ENCODE measurements at places on chromosomes 7 and 10.
A peak's percentile ranks its signal among the peaks of the same experiment; 100 is the strongest.

- no peak overlapping the region for H3K27ac ChIP-seq
- no peak for DNase-seq
- no peaks in the 10 kb centered on the region for H3K36me3 ChIP-seq
- H3K4me3 ChIP-seq: no peak overlapping the region
These were observed 63.7 kb downstream of the PRSS58 start for GRCh38 chr7:142194201-142194600.

- H3K4me3 ChIP-seq: no peak overlapping the region
- H3K36me3 ChIP-seq: no peaks in the 10 kb centered on the region
- DNase-seq: peak; percentile 55
- no peak overlapping the region for H3K27ac ChIP-seq
These were observed 15.9 kb downstream of the CAMK2B start for GRCh38 chr7:44309271-44310091.

DNA sequence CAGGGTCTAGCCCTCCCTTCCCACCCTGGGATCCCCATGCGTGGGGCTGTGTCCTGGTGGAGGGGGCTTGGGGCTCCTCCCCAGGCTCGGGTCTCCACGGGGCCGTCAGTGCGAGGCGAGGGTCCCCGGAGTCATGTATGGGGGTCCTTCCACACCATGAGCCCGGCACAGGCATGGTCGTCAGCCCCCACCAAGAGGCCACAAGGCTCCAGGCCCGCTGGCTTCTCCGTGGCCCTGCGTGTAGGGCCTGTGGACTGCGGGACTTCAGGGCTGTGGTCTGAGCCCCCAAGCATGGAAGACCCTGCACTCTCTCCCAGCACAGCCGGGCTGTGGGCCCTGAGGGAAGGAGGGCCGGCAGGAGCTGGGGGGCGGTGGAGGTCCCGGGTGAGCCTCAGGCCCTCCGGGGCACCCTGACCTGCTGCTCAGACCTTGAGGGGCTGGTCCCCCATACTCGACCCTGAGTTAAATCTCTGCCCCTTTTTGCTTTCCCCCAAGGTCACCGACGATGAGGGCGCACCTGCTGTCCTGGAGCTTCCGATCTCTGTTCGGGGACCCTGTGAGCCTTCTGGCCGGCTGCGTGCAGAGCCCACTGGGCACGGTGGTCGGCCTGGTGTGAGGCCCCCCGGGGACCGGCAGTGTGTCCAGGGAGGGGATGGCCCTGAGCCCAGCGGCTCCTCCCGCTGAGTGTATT lies 19.7 kb downstream of the PWWP2B start:
- DNase-seq: no peak
- H3K4me3 ChIP-seq: no peak overlapping the region
- H3K4me1 ChIP-seq: peaks cover 27% of the 10 kb centered on the region
- H3K27ac ChIP-seq: no peak overlapping the region
- H3K27me3 ChIP-seq: no peaks in the 10 kb centered on the region

GRCh38 chr7:22651534-22652243 lies 75.3 kb upstream of the IL6 start:
- no peak overlapping the region for H3K27ac ChIP-seq
- H3K4me3 ChIP-seq: no peak overlapping the region
- H3K4me1 ChIP-seq: peaks cover 10% of the 10 kb centered on the region
- H3K27me3 ChIP-seq: no peaks in the 10 kb centered on the region
- H3K36me3 ChIP-seq: no peaks in the 10 kb centered on the region

DNA sequence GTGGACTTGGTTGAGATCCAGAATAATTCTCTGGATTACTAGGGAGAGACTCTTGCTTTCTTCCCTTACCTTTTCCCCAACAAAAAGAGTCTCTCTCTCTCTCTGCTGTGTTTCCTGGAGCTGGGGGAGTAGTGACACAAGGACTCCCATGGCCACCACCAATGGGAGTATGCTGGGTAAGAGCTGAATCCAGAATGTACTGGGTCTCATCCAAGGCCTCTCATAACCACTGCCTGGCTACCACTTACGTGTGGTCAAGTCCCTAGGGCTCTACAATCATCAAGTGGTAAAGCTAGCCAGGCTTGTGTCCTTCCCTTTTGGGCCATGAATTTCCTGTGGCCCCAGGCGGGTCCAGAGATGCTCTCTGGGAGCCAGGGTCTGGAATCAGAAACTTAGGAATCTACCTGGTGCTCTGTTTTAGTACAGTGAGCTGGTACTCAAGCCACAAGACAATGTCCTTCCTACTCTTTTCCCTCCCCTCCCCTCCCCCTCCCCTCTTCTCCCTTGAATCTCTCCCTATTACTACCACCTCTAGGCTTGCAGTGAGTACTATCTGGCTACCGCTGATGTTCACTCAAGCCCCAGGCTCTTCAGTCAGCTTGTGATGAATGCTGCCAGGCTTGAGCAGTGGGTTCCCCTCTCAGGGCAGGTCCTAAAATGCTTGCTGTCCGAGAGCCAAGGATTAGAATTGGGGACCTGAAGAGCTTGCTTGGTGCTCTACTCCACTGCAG lies 196.6 kb downstream of the BBS9 start:
- H3K36me3 ChIP-seq: peaks cover 4% of the 10 kb centered on the region
- no peak overlapping the region for H3K4me3 ChIP-seq
- no peaks in the 10 kb centered on the region for H3K4me1 ChIP-seq
- no peaks in the 10 kb centered on the region for H3K27me3 ChIP-seq

GRCh38 chr7:104909096-104909495 lies 104.9 kb upstream of the KMT2E start:
- H3K4me3 ChIP-seq: no peak overlapping the region
- H3K27ac ChIP-seq: no peak overlapping the region
- no peak for DNase-seq
- no peaks in the 10 kb centered on the region for H3K27me3 ChIP-seq

DNA sequence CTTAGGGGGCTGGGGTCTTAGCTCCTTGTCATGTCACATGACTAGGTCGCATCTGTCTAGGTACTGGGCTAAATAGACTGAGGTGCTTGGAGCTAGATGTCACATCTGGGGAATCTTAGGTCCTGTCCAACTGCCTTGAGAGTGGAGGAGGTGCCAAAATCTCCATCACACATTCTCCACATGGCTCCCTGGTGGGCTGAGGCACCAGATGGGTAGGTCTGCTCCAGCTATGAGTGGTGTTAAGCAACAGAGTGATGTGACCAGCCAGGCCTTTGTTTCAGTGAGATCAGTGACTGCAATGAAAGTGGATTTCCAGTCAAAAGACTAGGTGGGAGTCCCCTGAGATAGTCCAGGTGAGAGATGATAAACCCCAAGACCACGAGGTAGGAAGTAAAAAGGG lies 251.8 kb downstream of the BMPER start:
- no peak overlapping the region for H3K27ac ChIP-seq
- H3K4me3 ChIP-seq: no peak overlapping the region
- no peak for DNase-seq

DNA sequence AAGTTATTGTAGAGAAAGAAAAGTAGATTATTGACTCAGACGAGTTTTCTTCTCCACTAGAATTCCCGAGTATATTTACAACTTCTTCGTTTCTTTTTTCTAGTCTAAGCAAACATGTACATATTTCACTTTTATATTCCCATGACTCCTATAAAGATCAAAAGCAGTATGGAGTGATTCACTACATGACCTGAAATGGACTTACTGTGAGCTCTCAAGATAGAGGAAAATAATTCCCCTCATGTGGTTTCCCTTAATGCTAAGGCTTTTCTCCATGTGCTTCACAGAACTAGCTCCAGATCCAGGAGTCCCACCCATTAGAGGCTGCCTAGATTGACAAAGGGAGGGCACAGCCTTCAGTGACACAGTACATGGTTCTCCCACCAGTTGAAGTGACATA lies 823.1 kb upstream of the LRRTM3 start:
- no peak overlapping the region for H3K27ac ChIP-seq
- H3K36me3 ChIP-seq: no peaks in the 10 kb centered on the region
- no peaks in the 10 kb centered on the region for H3K27me3 ChIP-seq
- H3K4me3 ChIP-seq: no peak overlapping the region
- no peak for DNase-seq

DNA sequence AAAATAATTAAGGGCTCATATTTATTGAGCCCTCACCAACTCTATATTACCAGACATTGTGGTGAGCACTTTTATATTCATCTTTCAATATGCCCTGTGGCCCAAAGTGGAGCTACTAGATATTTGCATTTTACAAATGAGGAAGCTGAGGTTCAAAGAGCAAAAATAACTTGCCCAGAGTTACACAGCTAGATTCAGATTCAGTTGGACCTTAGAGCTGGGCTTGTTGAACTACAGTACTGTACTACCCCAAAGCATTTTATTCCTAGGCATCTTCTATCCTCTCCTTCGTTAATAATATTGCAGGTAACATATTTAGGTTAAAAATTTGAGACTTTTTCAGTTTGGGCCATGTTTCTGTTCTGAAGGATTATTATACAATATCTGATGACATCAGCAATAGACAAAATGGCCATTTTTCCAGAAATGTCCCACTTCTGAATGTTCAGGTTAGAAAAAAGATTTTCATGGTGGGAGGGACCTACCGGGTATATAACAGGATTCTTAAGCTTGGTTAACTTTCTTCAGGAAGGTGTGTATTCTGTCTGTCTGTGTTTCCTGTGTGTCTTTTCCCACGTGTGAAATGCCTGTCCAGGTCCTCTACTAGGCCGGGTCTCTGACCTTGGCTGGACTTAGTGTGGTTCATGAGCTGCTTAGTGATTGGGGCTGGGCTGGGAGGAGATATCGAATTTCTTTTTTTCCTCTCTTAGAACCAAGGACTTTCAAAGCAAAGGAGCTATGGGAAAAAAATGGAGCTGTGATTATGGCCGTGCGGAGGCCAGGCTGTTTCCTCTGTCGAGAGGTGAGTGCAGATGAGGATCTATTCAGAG lies 13.6 kb downstream of the PRXL2A start:
- peaks cover 18% of the 10 kb centered on the region for H3K4me1 ChIP-seq
- no peaks in the 10 kb centered on the region for H3K27me3 ChIP-seq
- H3K4me3 ChIP-seq: no peak overlapping the region
- H3K36me3 ChIP-seq: peaks cover 22% of the 10 kb centered on the region

GRCh38 chr10:64733980-64734379 lies 1212.8 kb downstream of the REEP3 start:
- H3K27ac ChIP-seq: no peak overlapping the region
- peaks cover 15% of the 10 kb centered on the region for H3K4me1 ChIP-seq
- no peaks in the 10 kb centered on the region for H3K27me3 ChIP-seq
- H3K36me3 ChIP-seq: peaks cover 2% of the 10 kb centered on the region

- H3K27ac ChIP-seq: no peak overlapping the region
- no peak for DNase-seq
- no peaks in the 10 kb centered on the region for H3K36me3 ChIP-seq
- H3K4me1 ChIP-seq: no peaks in the 10 kb centered on the region
- no peaks in the 10 kb centered on the region for H3K27me3 ChIP-seq
These were observed 94.3 kb downstream of the IQUB start for GRCh38 chr7:123440101-123440548.

DNA sequence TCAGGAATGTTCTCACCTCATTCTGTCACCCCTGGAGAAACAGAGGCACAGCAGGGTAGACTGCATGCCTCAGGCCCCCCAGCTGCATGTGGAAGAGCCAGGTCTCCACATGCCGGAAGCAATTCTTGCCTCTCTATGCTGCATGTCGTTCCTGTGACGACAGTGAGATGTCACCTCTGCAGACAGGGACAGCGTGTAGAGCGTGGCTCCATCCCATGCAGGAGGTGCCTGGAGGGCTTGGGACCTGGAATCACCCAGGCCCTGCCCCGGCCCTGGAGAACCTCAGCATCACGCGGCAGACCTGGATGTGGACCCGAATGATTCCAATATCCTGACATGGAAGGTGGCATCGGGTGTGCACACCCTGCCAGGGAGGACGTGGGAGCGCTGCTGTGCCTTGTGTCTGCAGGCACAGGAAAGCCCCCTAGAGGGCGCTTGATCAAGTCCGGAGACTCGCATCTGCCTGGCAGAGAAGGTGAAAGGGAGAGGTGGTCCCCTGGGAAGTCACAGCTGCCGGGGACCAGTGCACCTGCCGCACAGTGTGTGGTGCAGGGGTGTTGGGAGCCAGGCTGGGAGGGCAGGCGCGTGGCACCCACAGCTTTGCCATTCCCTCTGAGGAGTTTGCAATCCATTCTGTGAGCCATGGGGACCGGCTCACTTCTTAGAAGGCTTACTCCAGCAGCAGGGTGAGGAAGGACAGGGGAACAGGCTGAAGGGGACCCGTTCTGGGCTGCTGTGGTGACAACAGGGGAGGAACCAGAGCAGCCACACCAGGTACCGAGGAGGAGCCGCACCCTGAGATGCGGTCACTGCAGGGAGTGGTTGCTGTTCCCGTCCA lies 45.3 kb upstream of the EN2 start:
- peak; percentile 65 for DNase-seq
- H3K27me3 ChIP-seq: peaks cover 68% of the 10 kb centered on the region
- peaks cover 8% of the 10 kb centered on the region for H3K4me1 ChIP-seq
- H3K36me3 ChIP-seq: no peaks in the 10 kb centered on the region
- H3K4me3 ChIP-seq: no peak overlapping the region

DNA sequence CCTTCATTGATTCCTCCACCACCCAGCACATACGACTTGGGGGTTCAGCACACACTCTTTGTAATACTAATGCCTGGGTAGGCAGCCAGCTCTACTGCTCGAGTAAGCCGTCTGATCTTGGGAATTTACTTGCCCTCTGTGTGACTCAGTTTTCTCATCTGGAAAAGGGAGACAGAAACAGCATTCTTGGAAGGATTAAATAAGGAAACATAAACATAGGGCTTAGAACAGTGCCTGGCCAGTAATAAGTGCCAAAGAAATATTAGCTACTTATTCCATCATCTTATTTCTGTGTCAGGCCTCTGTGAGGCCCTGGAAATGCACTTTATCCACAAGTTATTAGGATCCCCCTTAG lies 130.1 kb downstream of the TNS3 start:
- peaks cover 2% of the 10 kb centered on the region for H3K36me3 ChIP-seq
- DNase-seq: no peak
- no peaks in the 10 kb centered on the region for H3K27me3 ChIP-seq
- H3K4me1 ChIP-seq: peaks cover 56% of the 10 kb centered on the region
- no peak overlapping the region for H3K27ac ChIP-seq

- H3K4me3 ChIP-seq: no peak overlapping the region
- DNase-seq: no peak
- H3K27me3 ChIP-seq: no peaks in the 10 kb centered on the region
- no peak overlapping the region for H3K27ac ChIP-seq
- peaks cover 7% of the 10 kb centered on the region for H3K4me1 ChIP-seq
- no peaks in the 10 kb centered on the region for H3K36me3 ChIP-seq
These were observed 365.7 kb downstream of the GPR37 start for GRCh38 chr7:124399941-124400340.

DNA sequence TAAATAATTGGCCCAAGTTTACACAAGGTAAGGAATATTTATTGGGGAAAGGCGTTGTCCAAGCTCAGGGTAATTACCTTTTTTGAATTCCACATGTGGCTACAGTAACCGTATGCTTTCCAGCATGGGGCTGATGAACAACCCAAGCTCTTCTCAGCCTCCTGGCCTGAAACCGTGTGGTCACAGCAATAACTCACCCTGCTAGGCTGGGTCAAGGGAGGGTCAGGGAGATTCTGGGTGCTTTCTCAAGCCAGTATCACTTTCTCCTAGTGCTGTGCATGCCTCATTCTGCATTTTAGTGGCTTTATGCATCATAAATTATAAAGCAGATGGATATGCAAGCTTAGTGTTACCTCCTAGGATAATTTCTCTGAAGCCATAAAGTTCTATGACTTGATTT lies 273.9 kb downstream of the PAXIP1 start:
- H3K4me1 ChIP-seq: peaks cover 2% of the 10 kb centered on the region
- H3K27ac ChIP-seq: no peak overlapping the region
- no peak overlapping the region for H3K4me3 ChIP-seq
- DNase-seq: no peak

GRCh38 chr7:36430186-36430585 lies 40.5 kb downstream of the ANLN start:
- no peaks in the 10 kb centered on the region for H3K27me3 ChIP-seq
- no peak for DNase-seq
- no peak overlapping the region for H3K4me3 ChIP-seq
- peaks cover 25% of the 10 kb centered on the region for H3K36me3 ChIP-seq
- no peak overlapping the region for H3K27ac ChIP-seq
- peaks cover 1% of the 10 kb centered on the region for H3K4me1 ChIP-seq

- no peaks in the 10 kb centered on the region for H3K4me1 ChIP-seq
- H3K4me3 ChIP-seq: no peak overlapping the region
- DNase-seq: no peak
- H3K27me3 ChIP-seq: no peaks in the 10 kb centered on the region
- no peak overlapping the region for H3K27ac ChIP-seq
These were observed 195.7 kb downstream of the CACNA2D1 start for GRCh38 chr7:82247814-82248433.
